ENCODE measurements at places on chromosomes 1 and 21.

- no peak for DNase-seq
These were observed 161.6 kb upstream of the KLHDC7A start for GRCh38 chr1:18319099-18319498.

- DNase-seq = no peak
These were observed at the start of gene HHIPL2 for GRCh38 chr1:222547944-222548671. Gene HHIPL2, minus strand, starts transcription at chr1:222548104. Its CDS starts 60 bp downstream, at chr1:222548044.

DNA sequence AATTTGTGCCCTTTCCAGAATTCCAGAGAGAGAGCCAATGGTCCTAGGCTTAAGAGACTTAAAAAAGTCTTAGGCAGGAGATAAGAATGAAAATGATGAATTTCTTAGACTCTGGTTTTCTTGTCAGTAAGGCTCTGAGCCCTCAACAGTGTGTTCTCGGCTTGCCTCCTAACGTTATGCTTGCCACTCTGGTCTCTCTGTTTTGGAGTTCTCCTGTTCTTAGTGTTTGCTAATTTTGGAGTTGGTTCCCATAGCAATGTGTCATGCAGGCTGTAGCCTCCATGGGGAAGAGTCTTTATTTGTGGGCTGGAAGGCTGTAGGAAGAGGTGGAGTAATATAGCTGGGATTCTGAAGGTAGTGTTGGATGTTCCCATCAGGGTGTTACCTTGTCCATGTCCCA, 19.9 kb downstream of the TBX19 start:
- no peak for DNase-seq

DNA sequence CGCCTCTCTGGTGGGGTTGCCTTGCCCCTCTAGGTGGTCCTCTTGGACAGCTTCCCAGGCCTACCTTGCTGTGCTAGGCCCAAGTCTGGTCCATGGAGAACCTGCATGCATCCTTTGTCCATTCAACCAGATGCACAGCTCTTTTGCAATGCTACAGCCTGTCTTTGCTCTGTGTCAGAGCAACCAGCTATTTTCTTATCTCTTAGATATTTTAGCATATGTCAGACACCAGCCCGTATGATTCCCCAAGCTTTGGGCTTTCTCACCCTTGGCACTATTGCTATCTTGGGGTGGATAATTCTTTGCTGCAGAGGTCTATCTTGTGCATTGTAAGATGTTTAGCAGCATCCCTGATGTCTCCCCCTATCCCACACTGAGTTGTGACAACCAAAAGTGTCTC, 32.3 kb downstream of the TNN start:
- no peak for DNase-seq

DNA sequence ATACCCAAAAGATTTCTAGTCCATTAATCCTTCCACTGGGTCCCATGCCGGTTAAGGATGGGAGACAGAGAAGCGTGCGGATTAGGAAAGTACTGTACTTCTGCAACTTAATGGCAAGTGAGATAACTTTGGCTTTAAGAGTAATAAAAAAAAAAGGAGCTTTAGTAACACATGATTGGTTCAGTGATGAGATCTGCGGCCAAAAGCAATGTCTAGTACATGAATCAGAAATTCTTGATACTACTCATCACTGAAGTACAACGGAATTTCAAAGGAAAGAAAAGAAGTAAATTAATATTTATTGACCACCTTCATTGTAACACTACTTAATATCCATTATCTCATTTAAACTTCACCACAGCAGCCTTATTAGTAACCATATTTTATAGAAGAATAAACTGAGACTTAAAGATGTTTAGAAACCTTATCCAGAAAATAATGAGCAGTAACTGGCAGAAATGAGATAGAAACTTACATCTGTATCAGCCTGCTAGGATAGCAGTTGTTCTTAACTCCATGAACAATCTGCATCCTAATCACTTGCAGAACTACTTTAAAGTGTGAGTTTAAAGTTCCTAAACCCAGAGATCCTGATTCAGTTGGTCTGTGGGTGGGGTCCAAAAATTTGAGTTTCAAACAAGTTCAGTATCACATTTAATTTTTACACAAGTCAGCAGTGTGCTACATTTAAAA, 14.1 kb upstream of the NUF2 start:
- no peak for DNase-seq

DNA sequence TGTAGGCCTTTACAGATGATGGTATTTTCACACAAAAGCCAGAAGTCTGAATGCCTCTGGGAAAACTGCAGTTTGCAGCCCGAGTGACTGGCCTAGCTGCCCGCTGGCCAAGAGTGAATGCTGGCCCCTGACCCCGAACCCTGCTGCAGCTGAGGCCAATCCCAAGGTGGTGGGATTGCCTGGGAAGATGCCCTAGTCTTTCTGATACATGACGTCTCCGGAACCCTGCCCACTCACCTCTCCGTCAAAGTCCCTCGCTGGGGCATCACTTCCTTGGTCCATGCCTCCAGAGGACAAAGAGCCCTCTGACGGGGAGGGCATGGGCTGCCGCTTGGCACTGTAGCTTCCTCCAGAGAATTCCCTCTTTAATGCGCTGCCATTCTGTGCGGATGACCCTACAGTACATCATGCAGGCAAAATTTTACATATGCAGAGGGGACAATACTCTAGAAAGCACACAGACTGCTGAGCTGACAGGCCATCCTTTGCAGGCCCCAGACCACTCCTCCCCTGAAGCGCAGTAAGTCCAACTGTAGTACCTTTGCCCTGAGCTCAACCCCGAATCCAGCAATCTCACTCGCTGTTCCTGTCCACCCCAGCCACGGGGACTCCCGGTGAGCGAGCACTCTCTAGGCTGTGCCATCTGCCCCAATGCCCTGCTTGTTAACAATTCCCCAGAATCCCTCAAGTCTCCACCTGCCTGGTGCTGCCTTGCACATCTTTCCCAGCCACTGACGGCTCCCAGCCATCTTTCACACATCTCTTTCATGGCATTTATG, 54.7 kb downstream of the COQ8A start:
- no peak for DNase-seq
